ENCODE measurements at places on chromosomes 12 and 14. TPM values are rescaled to one million over a fixed set of nuclear protein-coding genes. Genes with fewer than 3 reads are reported as not detected.

The CRY1 gene
- total RNA-seq = 10.6 TPM

The FBLN5 gene
- 1.1 TPM for total RNA-seq

- DNase-seq = no peak
Measured at GRCh38 chr12:42918443-42918842, 328.9 kb upstream of the PRICKLE1 start.

DNA sequence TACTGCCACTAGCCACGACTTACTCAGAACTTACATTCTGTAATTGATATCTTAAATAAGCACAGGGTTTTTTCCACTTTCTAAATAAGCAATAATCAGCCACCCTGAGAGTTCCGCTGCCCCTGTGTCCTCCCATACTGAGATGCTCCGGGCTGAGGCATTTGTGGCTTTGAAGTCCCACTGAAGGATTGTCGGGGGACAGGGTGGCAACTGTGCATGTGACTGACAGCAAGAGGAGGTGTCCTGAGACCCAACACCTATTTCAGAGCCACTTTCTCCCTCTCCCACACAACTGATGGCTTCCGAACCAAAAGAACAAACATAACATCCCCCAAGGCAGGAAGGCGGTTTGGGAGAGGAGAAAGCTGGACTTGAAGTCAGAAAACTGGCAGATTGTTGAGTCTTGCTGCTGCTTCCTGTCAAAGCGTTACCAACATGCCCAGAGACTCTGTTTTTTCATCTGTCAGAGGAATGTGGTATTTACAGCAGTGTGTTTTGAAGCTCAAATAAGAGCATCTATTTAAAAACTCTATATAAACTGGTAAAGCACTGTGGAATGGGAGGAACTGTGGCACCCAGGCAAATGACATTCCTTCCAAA lies 157.9 kb upstream of the FKBP4 start:
- no peak for DNase-seq

- no peak for DNase-seq
Measured at GRCh38 chr12:59763835-59764234, 168.0 kb downstream of the SLC16A7 start.
